B cell (primary cell): ENCODE measurements at places on chromosomes 11 and 22. TPM values are rescaled to one million over a fixed set of nuclear protein-coding genes. Genes with fewer than 3 reads are reported as not detected.
A peak's percentile ranks its signal among the peaks of the same experiment; 100 is the strongest.

DNA sequence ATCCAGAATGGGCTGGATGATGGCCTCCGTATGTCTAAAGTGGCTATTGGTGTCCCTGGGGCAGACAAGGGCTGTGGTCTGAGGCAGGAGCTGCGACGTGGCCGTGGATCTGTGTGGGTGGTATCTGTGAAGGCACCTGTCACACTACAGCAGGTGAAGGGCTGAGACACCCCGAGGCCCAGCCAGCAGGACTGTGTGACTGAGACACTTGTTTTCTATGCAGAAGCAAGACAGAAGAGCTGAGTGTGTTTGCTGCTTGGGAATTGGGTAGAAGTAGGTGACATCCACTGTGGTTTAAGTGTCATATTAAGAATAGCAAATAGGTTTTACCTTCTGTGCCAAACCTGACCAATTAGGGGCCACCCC is 35.0 kb downstream of the AMPD3 start:
- peaks cover 89% of the 10 kb centered on the region for H3K36me3 ChIP-seq
- H3K4me1 ChIP-seq: peaks cover 24% of the 10 kb centered on the region
- no peak overlapping the region for H3K4me3 ChIP-seq
- H3K27me3 ChIP-seq: no peaks in the 10 kb centered on the region

- H3K27ac ChIP-seq: peak within 1 kb of the TSS; percentile 45
- H3K27me3 ChIP-seq: no peaks in the 10 kb centered on the region
- peak within 1 kb of the TSS; percentile 68 for H3K4me3 ChIP-seq
- no peaks in the 10 kb centered on the region for H3K36me3 ChIP-seq
- peak; percentile 53 for DNase-seq
Measured at GRCh38 chr22:39349967-39350726, at the start of gene SYNGR1. Gene SYNGR1 (plus strand): TSS chr22:39349991. CDS start chr22:39350011, 20 bp downstream.

DNA sequence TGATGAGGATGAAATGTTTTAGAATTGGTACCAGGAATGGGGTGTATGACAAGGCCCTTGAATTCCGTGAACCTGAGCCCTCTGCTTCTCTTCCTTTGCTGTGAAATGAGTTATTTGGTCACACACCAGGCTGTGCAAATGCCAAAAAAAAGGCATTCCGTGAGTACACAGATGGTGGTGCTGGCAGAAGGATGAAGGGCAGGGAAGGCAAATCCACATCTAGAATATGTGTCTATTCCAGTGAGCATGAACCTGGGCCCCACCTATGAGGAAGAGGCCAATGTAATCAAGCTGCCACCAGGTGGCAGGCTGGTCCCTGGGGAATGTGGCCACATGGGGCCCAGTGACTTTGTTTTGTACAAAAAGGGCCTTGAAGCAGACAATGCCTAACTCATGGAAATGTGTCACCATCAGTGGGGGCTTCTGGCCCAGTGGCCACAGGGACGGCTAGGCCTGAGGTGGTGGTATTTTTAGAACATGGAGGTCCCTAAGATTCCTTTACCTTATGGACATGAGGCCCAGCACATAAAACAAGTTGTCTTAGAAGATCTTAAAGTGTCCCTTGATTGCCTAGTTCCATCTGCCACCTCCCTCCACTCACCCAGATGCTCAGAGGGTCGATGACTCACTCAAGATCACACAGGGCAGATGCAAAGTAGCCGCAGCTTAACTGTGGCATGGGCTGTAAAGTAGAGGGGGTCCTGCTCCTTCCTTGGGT is 3.9 kb upstream of the RNF215 start:
- peak; percentile 91 for DNase-seq
- H3K4me3 ChIP-seq: no peak overlapping the region
- no peaks in the 10 kb centered on the region for H3K36me3 ChIP-seq
- no peak overlapping the region for H3K27ac ChIP-seq

- no peak overlapping the region for H3K27ac ChIP-seq
- H3K27me3 ChIP-seq: no peaks in the 10 kb centered on the region
- no peak for DNase-seq
- no peaks in the 10 kb centered on the region for H3K36me3 ChIP-seq
- H3K4me3 ChIP-seq: no peak overlapping the region
Measured at GRCh38 chr22:43080616-43081015, 8.6 kb downstream of the TTLL1 start.

DNA sequence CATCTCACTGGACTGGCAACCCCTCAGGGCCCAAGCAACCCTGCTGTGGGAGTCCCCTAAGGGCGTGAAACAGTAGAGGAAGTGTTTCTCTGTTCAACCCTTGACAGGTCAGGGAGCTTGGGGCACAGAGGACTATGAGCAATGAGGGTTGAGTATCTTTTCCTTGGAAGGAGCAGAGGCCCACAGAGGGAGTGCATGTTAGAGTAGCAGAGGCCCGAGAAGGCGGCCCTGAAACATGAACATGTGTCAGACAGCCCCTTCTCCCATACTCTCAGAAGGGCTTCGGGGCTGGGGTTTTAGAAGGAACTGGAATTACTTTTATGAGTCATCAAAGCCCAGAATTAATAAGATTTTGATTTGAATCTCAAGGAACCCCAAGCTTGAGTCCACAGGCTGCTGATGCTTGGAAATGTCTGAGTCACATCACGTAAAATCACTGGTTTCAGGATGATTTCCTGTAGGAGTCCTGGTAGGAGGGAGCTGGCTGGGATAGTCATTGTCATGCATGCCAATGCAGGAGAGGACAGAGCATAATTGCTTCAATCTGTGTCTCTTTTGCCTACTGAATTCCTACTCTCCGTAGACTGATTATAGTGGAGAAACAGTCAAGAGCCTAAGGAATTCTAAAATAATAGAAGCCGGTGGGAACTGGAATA is 22.6 kb downstream of the C11orf71 start:
- H3K27me3 ChIP-seq: no peaks in the 10 kb centered on the region
- no peak overlapping the region for H3K27ac ChIP-seq
- DNase-seq: no peak
- H3K4me3 ChIP-seq: no peak overlapping the region
- H3K4me1 ChIP-seq: no peaks in the 10 kb centered on the region

DNA sequence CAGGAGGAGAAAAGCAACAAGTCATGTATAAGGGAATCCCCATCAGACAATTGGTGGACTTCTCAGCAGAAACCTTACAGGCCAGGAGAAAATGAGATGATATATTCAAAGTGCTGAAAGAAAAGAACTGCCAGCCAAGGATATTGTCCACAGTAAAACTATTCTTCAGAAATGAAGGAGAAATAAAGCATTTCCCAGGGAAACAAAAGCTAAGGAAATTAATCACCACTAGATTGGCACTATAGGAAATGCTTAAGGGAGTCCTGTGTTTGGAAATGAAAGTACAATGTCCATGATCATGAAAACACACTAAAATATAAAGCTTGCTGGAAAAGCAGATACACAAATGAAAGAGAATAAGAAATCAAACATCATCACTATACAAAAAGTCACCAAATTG is 282.0 kb downstream of the BLID start:
- no peaks in the 10 kb centered on the region for H3K4me1 ChIP-seq
- no peak for DNase-seq
- H3K4me3 ChIP-seq: no peak overlapping the region
- H3K36me3 ChIP-seq: no peaks in the 10 kb centered on the region

GRCh38 chr11:72587696-72588095 is 86.5 kb downstream of the PDE2A start:
- H3K4me3 ChIP-seq: no peak overlapping the region
- H3K4me1 ChIP-seq: peaks cover 48% of the 10 kb centered on the region
- H3K36me3 ChIP-seq: no peaks in the 10 kb centered on the region
- H3K27me3 ChIP-seq: no peaks in the 10 kb centered on the region
- no peak overlapping the region for H3K27ac ChIP-seq
- DNase-seq: no peak

Gene HBG2
- total RNA-seq: not detected in 2 replicates

Gene SERPIND1
- total RNA-seq: not detected in 2 replicates

Gene GGTLC2
- total RNA-seq: not detected in 2 replicates
